ENCODE measurements at places on chromosomes 2 and 18.

DNA sequence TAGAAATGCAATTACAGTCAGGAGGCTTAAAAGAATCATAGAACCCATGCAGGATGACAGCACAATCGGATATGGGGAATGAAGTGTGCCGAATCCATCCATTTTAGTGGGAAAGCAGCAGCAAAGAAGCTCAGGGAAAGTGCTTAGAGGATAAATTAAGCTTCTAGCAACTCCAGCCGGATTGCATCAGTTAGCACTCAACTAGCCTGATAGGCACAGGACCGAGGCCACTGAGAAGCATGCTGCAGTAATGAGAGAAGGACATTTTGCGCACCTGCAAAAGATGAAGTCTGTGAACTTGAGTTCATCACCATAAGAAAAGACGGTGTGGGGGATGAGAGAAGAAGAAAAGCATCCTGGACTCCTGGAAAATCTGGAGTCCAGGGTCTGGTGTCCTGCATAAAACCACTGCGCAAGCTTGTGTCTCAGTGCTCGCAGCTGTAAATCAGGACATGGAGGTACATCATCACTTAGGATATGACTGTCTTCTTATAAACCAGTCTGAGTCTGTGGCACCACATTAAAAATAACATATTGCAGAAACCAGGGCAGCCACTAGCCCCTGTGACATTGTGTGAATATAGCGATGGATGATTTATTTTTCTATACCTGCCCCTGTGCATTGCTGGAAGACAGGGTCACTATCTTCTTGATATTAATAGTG lies 665.5 kb upstream of the SOX11 start:
- no peak for DNase-seq

- DNase-seq, result no peak
Observed at GRCh38 chr2:184780944-184781343, 182.6 kb downstream of the ZNF804A start.

DNA sequence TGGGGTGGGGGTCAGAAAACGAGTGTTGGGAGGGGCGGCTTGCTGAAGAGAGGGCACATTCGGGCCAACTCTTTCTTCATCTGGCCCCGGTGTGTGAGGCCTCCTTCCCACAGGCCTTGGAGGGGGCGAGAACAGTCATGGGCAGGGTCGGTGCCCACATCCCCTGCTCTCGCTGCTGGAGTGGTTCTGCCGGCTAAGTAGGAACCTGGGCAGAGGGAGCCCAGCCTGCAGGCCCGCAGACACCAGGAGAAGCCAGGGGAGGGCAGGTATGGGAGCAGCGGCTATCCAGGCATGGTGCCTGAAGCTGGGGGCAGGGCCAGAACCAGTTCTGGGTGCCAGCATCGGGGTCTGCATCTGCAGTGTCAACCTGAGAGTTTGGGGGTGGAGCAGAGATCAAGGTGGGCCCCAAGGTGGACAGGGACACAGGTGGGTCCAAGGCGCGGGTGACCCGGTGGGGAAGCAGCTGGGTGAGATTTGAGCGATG lies 46.6 kb upstream of the HPCAL1 start:
- no peak for DNase-seq

- DNase-seq, result peak; percentile 20
Observed at GRCh38 chr2:64327510-64328414, 126.2 kb upstream of the LGALSL start.

DNA sequence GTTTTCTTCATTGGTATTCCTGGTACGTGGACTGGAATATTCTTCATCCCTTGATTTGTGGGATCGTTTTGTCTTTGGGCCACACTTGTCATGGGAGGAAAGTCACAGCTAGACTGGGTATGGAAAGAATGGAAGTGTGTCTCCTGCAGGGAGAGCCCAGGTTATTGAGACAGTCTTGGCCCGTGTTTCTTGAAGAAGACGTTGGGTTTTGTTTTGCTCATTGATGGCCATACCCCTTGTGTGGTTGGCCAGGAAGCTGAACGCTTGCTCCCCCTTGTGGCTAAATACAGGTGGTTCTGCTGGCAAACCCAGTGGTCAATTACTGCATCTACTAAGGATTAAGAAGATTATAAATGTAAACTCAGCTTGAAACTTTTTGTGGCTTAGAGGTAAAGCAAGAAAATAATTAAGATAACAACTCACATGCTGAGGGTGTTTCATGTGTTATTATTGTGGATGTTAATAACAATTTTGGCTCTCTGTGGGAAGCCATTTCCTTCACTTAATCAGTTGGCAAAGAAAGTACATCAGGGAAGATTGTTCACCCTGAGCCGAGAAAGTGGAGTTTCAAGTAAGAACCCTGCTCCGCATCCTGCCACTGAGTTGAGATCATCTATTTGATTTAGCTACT lies 91.8 kb downstream of the NEDD4L start:
- peak; percentile 82 for DNase-seq

- no peak for DNase-seq
Observed at GRCh38 chr2:158692372-158693103, 102.6 kb upstream of the DAPL1 start.

GRCh38 chr18:48806551-48807261 lies 144.1 kb downstream of the SMAD7 start:
- DNase-seq, result no peak

GRCh38 chr18:58272779-58273435 lies 228.9 kb downstream of the NEDD4L start:
- no peak for DNase-seq

DNA sequence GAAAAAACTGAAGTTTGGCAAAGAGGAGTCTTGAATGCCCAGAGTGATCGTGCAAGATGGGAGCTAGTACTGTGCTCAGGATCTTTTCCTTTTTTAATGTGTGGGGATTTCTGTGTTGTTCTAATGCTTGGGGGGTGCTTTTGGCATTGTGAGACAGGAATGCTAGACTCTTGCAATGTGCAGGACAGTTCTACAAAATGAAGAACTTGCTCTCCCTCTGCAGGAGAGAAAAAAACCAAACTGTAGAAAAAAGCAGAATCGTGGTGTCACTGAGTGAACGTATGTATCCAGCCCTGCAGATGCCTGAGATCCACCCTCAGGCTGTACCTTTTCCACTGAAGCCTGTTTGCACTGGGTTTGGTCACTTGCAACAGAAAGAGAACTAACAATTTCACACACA lies 12.1 kb upstream of the TTC39C start:
- no peak for DNase-seq

DNA sequence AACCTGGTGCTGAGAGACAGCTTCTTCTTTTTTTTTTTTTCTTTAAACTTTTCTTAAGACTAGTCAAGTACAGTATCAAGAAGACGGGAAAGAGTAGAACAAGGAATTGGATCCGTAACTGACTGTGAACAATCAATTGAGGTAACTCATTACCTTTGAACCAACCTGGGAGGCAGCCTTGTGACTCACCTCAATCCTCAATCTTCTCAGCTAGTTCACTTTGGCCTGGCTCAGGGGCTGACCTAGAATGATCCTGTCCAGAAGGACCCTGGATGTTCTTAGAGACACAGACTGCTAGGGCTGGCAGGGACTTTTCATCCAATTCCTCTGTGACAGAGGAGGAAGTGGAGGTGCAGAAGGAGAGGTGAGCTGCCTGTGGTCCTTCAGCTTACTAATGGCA lies 1.5 kb upstream of the LTBP1 start:
- DNase-seq, result no peak

DNA sequence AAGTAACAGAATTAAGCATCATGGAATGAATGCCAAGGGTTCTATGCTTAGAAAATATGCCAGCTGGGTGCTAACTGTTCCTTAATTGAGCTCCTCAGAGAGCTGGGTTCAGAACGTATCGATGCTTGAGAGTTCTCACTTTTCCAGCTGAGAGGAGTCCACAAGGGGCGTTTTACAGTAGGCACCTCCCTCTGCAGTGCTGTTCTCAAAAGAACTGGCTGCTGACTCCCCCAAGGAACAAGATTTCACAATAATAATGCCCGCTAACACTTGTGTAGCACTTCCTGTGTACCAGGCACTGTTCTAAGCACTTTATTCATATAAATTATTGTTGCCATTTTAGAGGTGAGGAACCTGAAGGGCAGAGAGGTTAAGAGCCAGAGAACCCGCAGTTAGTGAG lies 18.1 kb upstream of the TMEM237 start:
- peak; percentile 5 for DNase-seq

DNA sequence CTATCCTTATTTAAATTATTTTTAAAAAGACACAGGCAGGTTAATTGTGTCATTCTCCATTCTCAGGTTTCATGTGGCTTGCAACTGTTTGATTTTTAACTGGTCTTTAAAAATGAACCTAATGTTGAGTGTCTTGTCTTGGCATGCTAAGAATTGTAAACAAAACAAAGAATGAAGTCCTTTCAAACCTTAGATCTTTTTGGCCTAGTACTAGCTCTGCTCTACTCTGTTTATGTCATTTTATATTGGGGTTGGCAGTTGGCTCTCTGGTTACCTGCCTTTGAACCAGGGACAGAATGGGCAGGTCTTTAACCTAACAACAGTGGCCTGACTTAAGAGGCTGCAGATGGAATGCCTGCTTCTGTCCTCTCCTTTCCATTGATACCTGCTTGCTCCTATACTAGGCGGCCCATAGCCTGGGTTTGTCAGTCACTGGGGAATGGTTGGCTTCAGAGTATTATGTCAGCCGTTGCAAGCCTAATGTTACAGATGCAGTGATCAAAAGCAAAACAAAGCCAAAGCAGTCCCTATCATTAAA lies 85.5 kb downstream of the MTA3 start:
- no peak for DNase-seq

DNA sequence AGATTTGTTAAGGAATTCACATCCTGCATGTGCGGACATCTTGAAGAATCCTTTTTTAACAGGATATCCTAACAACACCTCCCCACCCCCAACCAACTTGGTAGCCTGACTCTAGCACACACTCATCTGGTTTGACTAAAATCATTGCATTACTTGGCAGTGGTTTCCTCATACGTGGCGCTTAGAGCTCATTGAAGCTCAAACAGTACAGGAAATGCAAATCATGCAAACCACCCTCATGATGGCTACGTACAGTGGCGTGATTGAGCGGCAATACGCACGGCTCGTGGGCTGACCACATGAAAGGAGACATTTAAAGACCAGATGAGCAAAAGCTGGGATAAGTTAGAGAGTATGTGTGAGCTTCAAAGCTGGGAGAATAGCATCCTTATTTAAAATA lies 336.2 kb downstream of the ZEB2 start:
- DNase-seq, result no peak

- no peak for DNase-seq
Observed at GRCh38 chr18:54675076-54675475, 84.0 kb downstream of the DYNAP start.

GRCh38 chr2:134148843-134149472 lies 104.9 kb upstream of the MGAT5 start:
- DNase-seq, result peak; percentile 3

GRCh38 chr2:99691926-99692325 lies 202.1 kb upstream of the REV1 start:
- no peak for DNase-seq

GRCh38 chr2:54444503-54444902 lies 11.6 kb upstream of the SPTBN1 start:
- no peak for DNase-seq

DNA sequence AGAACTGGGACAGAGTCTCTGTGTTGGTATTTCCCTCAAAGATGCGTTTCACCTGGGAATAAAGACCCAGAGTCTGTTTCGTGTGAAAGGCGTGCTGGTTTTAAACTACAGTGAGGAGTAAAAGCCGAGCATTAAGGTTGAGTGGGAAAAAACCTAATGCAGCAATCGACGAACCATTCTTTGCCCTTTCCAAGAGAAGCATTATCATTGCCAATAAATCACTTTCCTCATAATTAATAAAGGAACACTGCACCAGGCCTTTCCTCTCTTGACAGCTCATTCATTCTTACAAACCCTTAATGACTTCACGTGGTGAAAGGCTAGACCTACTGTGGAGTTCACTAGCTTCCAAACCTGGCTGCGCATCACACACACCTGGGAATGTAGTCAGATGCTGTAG lies 896 bp upstream of the SLC8A1 start:
- DNase-seq, result no peak
